ENCODE measurements at places on chromosomes 7 and 10. TPM values are rescaled to one million over a fixed set of nuclear protein-coding genes. Genes with fewer than 3 reads are reported as not detected.

GRCh38 chr7:68014031-68014736 lies 1017.6 kb downstream of the TYW1 start:
- peaks cover 9% of the 10 kb centered on the region for H3K4me1 ChIP-seq
- DNase-seq, result no peak
- no peak overlapping the region for H3K27ac ChIP-seq
- H3K27me3 ChIP-seq, result no peaks in the 10 kb centered on the region

Gene BHLHA15
- not detected for polyA plus RNA-seq

- H3K4me3 ChIP-seq, result peak overlapping the region; percentile 56
- no peak for DNase-seq
- peaks cover 56% of the 10 kb centered on the region for H3K4me1 ChIP-seq
- peaks cover 10% of the 10 kb centered on the region for H3K36me3 ChIP-seq
- peak overlapping the region; percentile 89 for H3K27ac ChIP-seq
Measured at GRCh38 chr10:52453501-52453900, 139.4 kb downstream of the DKK1 start.

Gene GIMAP7
- polyA plus RNA-seq, result not detected

- H3K27me3 ChIP-seq, result no peaks in the 10 kb centered on the region
- H3K4me1 ChIP-seq, result peaks cover 11% of the 10 kb centered on the region
- no peak overlapping the region for H3K27ac ChIP-seq
Measured at GRCh38 chr10:96991313-96991841, 159.3 kb downstream of the LCOR start.
